CD4-positive, alpha-beta T cell treated with Interleukin-1 beta for 1 hour (primary cell): ENCODE measurements at places on chromosomes 7 and 10.

DNA sequence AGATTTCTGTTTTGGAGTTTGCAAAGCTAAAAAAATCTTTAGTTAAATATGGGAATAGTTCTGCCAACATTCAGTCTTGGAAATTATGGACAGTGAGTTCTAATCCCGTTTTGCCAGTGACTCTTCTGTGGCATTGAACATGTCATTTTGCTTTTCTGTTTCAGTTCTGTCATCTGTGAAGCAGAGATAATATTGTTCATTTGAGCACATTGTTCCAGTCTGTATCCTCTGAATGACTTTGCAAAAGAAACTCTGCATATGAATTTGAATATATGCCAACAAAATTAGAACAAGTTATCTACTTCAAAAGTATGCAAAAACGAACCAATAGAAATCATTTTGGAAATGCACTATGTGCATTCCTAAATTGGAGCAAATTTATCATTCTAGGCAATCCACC is 746.0 kb upstream of the POT1 start:
- DNase-seq: no peak

- no peak for DNase-seq
Observed at GRCh38 chr7:38424750-38425463, 151.5 kb upstream of the TARP start.

GRCh38 chr10:97196223-97197029 is 10.7 kb upstream of the SLIT1 start:
- peak; percentile 56 for DNase-seq

GRCh38 chr7:16926283-16926682 is 44.5 kb upstream of the AGR3 start:
- peak; percentile 24 for DNase-seq

DNA sequence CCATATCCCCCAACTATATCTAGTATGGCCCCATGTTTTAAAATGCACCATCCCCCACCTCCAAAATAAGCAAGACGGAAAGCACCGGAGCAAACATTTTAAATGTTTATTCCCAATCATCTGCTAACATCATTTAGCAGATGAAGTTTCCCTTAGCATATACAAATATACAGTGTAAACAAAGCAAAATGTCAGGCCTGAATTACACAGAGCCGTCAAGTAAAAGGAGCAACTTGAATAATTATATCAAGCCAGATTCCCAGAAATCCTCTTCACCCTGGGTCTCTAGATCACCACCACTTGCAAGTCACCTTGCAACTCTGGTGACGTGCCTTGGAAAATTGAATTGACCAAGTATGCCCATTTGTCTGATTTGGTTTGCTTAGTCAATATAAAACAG is 91.6 kb upstream of the COL1A2 start:
- no peak for DNase-seq

GRCh38 chr7:132437730-132438129 is 138.5 kb downstream of the PLXNA4 start:
- no peak for DNase-seq

DNA sequence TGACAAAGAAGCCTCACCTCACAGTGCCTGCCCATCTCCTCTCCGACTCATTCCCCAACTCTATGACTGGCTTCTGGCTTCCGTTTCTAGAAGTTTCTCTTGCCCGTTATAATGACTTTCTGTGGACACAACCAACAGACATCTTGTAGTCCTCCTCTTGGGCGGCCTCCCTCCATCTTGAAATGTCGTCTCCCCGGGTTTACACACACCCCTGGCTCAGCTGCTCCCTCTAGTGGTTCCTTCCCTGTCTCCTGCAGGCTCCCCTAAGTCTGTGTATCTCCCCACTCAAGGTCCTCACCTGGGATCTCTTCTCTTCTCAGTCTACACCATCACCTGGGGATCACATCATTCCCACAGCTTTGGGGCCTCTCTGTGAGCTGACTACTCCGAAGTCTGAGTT is 123.4 kb upstream of the NEBL start:
- DNase-seq: no peak

DNA sequence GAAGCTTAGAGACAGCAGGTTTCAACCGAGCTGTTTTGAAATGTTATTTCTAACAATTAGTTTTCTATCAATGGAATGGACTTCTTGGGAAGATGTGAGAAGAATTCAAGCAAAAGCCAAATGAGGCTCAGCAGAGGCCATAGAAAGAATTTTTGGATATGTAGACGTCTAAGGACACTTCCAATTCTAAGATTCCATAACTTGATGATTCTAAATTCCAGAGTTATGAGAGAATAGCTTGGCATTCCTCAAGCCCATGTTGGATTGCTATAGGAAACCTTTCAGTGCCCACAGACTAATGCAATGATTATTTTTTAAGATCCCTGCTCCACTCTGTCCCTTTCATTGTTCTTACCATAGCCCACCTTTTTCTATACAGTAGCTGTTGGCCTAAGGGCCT is 77.2 kb upstream of the PALS2 start:
- no peak for DNase-seq

- DNase-seq: no peak
Observed at GRCh38 chr10:13003759-13004158, 2.2 kb upstream of the CCDC3 start.

GRCh38 chr10:115903207-115903606 is 369.8 kb downstream of the GFRA1 start:
- no peak for DNase-seq

- DNase-seq: no peak
Observed at GRCh38 chr10:133124357-133125211, 35.4 kb upstream of the KNDC1 start.

GRCh38 chr10:77120012-77120411 is 517.6 kb downstream of the KCNMA1 start:
- DNase-seq: no peak

DNA sequence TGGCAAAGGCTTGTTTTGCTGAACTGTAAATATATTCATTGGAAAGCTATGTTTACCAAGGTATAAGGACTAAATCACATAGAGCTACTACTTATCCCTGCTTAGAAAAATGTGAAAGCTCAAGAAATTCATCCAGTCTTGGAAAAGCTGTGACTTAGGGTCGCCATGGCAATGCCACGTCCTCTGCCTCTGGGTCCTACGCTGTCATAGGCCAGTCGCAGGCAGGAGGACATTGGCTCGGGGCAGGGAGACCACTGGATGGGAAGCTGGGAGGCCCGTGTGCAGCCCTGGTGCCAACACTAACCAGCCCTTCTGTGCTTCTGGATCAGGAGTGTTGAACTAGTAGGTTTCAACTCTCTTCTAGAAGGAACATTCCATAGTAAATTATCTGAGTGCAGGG is 67.3 kb upstream of the PDZD8 start:
- DNase-seq: no peak

DNA sequence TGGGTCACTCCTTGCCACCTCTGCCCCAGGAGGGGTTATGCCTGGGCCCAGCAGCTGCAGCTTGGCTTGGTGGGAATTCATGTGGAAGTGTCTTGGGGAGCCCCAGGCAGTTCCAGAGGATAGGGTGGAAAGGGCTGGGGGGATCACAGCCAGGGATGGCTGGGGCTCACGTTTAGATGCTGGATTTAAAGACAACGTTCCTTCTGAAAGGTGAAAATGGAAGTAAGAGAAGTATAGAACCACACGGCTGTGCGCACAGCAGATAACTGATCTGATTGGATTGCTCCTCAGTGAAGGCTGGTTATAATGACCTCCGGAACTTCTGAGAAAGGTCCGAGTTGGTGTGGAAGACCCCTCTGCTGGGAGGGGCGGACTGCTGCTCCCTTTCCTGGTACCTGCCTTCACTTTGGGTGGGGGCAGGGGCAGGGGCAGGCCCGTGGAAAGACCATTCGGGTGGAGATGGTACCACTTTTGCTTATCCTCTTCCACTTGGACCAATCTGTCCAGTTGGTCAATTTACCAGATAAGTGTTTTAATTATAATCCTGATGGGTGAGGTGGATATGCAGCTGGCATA is 7.9 kb upstream of the MYL7 start:
- no peak for DNase-seq

DNA sequence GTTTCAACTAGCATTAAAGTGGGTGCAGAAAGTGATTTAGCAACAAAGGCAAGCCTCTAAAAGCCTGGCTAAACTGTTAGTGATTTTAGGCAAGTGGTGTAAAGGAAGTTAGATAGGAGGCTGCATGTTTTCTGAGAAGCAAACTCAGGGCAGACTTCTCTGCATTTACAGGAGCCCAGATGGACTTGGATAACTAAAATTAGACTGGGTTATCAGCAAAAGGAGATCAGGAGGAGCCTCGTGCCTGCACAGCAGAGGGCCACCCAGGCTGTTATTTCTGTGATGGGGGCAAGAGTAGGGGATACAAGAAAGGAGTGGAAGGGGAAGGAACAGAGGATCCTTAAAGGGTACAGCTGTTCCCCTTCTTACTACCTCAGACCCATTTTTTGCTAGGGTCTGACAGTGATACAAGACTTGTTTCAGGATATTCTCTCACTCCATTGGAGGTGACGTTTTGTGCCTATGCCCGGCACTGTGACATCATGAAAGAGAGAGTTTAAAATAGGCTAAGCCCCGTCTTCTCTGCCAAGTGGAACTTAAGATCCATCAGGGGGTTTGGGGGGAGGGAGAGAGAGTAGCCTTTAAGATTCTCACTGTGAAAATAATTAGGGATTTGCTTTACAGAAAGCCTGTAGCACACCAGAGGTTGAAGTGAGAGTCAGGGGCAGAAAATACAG is 49.6 kb upstream of the PDCD4 start:
- no peak for DNase-seq

DNA sequence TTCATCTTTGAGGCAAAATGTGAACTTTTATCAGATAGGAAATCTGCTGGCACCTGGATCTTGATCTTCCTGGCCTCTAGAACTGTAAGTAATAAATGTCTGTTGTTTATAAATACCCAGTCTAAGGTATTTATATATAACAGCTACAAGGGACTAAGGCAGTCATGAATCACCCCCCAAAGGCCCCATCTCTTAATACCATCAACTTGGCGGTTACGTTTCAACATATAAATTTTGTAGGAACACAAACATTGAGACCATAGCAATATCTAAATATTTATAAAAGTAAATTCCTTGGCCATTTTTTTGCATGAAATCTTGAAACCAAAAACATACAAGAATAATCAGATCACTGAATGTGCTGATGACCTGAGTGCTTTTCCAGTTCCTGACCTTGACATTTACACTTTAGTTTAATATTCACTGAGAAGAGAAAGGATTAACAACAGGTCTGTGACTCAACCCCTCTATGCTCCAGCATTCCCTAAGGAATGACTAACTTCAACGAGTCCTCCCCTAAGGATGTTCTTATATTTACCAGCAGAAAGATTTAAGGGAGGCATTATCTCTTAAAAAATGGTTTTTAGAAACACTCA is 1438.5 kb upstream of the CELF2 start:
- DNase-seq: no peak

- no peak for DNase-seq
Observed at GRCh38 chr10:35568483-35569015, 36.6 kb upstream of the GJD4 start.

GRCh38 chr7:2929321-2930201 is 85.5 kb upstream of the GNA12 start:
- DNase-seq: no peak

DNA sequence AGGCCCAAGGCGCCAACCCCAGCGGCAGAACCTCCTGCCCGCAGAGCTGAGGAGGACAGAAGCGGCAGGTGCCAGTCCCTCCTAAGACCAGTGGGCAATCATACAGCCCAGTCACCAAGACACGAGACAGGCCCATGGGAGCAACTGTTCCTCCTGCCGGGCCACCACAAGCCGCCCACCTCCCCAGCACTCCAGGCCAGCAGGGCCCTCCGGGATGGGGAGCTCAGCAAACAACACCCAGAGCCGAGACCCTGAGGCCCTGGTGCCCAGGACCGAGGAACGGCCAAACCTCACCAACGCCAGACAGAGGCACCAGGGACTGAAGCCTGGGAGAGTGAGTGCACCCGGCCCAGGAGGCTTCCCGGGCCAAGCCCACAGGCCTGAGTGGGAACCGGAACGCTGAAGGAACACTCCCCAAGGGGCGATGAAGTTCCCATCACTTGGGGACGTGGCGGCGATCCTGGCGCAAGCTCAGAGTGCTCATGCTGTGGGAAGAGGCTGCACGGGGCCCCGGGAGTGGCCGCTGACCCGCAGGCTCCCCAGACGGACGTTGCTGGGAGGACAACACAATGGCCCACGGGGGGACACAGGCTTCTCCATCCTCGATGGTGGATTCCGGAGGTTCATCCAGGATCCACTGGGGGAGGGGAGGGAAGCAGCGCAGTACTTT is 35.1 kb downstream of the GPER1 start:
- no peak for DNase-seq

- DNase-seq: no peak
Observed at GRCh38 chr10:60644436-60645130, 133.7 kb upstream of the CDK1 start.

- no peak for DNase-seq
Observed at GRCh38 chr10:125102246-125102645, 58.1 kb downstream of the CTBP2 start.
